Sciatic nerve (tissue), 2 donors: ENCODE measurements at places on chromosomes 3 and 15.

DNA sequence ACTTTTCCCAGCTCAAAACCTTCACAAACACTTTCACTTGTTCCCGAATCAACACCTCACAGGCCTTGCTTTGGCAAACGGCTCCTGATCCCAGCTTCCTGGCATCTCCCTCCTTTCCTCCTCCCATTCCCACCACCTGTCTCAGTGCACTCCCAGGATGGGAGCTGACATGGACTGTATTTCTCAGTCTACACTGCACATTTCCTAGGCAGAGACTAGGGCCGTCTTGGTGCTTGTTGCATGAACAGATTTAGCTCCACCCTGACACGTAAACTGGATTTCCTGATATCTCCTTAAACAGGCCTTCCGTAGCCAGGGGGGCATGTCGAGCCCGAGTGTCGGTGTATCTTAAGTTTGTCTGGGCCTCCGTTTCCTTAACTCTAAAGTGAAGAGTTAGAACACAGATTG is 790 bp upstream of the WHAMM start:
- no peak for DNase-seq

DNA sequence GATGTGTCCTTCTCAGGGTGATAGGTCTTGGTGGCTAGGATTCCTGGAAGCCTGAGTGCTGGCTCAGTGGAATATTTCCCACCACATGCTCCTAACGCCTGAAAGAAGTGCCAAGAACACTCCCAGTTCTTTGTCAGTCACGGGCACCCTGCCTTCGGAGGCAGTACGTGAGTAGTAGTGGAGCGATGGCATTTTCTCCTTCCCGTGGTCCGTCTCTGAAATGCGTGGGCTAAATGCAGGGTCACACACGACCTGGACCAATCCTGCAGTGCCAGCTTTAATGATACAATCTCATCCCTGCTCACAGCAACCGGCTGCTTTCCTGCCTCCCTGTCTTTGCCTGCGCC is 14.5 kb downstream of the H1-8 start:
- no peak for DNase-seq

DNA sequence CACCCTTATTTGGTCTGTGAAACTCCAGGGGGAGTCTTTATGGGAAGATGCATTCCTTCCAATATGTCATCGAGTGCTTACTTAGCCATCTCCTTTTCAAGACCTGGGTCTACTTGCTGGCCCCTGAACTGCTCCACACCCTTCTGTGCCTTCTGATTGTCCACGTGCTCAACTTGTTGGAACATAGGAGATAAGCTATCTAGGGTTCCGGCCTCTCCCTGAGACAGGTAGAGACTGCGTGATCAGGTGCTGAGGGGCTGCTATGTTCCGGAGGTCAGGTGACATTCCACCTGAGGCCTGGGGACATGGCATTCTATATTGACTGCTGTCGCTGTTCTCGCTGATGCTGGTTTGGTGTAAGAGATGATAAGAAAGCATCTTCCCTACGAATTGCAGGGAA is 65.6 kb downstream of the ATP1B3 start:
- no peak for DNase-seq

DNA sequence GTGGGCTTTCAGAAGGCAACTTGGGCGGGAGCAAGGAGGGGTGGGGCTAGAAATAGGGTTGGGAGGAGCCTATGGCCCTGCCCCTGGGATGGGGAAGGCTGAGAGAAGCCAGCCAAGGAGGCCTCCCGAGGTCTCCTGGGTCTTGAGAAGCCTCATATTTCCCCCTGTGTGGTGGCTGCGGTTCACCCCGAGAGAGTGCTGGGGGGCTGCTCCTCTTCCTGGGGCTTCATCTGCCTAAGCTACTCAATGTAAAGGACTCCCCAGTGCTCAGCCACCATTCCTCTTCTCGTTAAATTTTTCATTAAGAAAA is 174.3 kb downstream of the SMAD6 start:
- no peak for DNase-seq

GRCh38 chr3:152349392-152349791 is 80.7 kb downstream of the MBNL1 start:
- DNase-seq = no peak

- DNase-seq = no peak
Measured at GRCh38 chr15:41870689-41871081, 23.2 kb downstream of the SPTBN5 start.

DNA sequence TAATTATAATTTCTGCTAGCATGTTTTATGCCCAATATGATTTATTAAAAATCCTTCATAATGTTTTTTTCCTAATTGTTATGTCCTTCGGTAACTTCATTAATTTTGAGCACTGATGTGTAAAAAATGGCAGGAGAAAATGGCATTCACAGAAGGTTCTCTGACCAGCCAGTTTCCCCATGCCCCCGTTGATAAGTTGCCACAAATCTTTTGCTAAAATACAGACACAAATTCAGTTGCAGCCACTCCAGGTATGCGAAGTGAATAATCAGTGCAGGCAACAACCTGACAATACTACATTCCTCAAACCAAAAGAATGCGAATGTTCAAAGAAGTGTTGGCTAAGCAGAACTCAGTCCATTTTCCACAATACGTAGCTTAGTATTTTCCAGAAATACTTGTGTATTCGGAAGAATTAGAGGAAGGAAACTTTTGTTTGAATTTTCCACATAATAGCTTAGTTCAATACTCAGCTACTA is 32.7 kb downstream of the CHL1 start:
- DNase-seq = no peak

DNA sequence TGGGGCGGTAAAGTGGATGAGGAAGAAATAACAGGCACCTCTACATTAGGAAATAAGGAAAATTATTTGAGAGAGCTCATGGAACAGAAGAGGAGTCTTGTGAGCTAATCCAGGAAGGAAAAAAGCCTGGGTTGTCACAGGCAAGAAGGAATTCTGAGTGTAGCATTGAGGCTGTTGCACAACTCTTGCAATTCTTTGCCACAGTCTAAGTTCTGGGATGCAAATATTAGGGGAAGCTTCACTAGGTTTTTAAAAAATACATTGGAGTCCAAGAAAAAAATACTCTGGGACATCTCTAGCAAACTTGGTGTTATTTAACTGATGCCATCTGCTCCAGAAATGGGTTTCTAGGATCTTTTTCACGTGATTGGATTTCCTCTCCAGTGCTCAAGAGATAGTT is 122.3 kb downstream of the SPATA16 start:
- DNase-seq = no peak

- no peak for DNase-seq
Measured at GRCh38 chr3:34724916-34725499, 914.3 kb upstream of the ARPP21 start.

DNA sequence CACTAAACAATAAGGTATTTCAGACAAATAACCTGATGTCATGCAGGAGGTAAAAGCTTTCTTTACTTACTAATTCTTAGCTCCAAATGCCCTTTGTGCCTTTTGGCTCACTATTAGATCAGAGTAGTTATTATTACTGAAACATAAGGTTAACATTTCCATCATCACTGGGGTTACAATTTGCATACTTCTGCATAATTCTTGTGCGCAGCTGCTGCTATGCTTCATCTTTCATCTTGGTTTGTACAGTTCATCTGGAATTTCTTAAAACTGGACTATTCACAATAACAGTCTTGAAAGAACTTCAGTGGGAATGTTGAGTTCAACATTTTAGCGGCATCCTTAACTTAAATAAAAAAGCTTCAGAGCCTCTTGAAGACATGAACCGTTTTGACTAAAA is 383.2 kb upstream of the ADAMTS9 start:
- DNase-seq = no peak

GRCh38 chr15:42150219-42150970 is 6.0 kb downstream of the PLA2G4F start:
- peak; percentile 46 for DNase-seq

- no peak for DNase-seq
Measured at GRCh38 chr3:50095352-50095998, 6.8 kb downstream of the RBM5 start.

GRCh38 chr3:126913524-126913923 is 69.4 kb upstream of the PLXNA1 start:
- DNase-seq = no peak

GRCh38 chr15:65611888-65612615 is 1.1 kb upstream of the INTS14 start:
- no peak for DNase-seq

- DNase-seq = no peak
Measured at GRCh38 chr3:15279671-15280402, 52.5 kb downstream of the SH3BP5 start.

DNA sequence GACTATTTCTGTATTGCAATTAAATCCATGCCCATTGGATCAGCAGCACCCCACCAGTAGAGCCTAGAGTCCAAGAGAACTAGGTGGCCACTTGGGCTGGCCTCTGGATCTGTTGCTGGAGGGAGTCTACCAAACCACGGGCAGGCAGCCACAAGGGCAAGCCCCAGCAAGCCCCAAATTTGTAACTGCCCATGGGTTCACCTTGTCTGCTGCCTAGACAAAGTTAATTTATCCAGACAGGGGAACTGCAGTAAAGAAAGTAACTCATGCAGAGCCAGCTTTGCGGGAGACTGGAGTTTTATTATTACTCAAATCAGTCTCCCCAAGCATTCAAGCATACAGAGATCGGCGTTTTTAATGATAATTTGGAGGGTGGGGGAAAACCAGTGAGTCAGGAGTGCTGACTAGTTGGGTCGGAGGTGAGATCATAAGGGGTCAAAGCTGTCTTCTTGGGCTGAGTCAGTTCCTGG is 74.0 kb upstream of the TERB2 start:
- no peak for DNase-seq
